ENCODE measurements at places on chromosomes 4 and X.

DNA sequence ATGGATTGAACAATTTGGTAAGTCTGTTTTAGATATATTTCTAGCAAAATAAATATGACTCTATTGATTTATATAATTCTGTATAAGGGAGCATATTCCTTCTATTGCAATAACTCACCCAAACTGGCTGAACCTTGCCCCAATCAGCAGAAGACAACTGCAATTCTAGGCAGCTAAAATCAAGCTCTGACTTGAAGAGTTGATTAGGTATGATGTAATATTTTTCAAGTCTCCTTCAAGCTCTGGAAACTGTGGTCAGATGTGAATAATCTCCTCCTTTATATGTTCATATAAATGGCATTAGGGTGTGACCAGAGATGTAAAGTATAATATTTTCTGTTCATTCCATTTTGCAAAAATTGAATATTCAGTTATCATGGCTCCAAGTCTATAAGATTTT, 8.2 kb downstream of the RASSF6 start:
- no peak for DNase-seq

DNA sequence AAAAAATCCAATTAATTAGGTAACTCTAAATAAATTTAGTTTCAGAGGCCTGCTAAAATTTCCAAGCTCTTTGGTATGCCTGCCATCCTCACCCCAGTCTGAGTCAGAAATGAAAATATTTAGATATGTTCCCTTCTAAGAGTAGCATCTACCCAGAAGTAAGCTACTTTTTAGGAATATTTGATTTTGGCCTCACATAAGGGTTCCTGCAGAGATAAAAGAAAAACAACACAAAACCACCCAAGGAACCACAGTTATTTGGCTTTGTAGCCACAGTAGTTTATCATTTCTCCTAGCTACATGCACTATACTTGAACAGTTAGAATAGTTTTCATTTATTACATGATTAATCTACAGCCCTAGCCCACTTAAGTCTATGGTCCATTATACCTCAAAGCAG, 192.6 kb upstream of the FAM241A start:
- DNase-seq: no peak

DNA sequence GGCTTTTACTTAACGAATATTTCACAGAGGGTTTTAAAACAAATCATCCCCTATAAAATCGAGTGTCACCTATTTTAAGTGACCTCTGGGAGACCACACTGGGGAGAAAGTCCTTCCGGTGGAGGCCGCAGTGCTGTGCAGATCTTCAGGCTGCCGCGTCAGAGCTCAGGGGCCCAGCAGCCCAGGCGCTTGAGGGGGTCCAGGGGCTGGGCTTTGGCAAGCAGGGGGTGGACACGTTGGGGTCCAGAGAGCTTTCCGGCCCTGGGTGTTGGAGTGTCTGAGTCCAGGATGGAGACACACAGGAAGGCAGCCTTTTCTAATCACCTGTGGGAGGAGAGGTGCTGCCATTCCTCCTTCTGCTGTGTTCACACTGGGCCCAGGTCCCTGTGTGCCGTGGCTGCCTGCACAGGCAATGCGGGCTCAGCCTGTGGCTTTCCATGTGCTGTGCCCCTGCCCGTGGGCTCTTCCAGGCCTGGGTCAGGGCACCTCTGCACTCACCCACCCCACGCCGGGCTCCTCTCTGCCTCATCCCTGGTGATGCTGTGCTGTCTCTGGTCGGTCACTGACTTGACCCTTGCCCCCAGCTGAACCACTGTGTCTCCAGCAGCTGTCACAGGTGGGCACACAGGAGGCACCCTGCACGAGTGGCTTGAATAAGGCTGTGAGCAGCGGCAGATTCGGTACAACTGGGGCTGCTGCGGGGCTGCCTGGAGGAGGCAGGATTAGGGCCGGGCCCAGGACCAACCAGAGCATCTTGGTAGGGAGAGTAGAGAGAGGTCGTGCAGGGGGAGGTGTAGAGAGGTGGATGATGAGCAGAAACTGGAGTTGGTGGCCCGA, 10.0 kb downstream of the HTRA3 start:
- DNase-seq: no peak

DNA sequence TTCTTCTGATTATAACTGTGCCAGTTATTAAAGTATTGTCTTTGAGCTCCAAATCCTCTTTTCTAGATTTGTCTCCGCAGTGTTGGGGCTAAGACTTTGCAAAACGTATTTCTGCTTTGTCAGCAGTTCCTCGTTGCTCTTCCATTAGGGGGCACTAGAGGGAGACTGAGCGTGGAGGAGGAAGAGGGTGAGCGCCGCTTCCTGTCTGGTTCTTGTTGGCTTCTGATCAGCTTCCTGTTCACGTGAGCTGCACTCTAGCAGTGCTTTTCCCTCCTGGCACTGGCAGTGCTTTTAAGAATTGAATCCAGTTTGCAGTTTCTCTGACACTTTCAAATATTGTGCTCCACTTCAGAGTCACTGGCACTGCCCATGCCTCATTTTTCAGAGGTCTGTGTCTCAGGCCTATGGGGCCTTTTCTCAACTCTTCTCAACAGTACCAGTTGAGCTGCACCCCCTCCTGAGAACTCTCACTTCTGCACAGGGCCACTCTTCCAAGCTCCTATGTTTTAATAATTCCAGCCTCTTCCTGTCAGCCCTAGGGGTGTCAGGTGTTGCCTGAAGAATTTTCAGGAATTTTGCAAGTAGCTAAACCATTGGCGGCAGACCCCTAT, 54.4 kb upstream of the LCORL start:
- no peak for DNase-seq

- DNase-seq: no peak
Observed at GRCh38 chr4:56630876-56631666, 50.0 kb downstream of the HOPX start.

GRCh38 chr4:6608758-6609414, 31.6 kb upstream of the MRFAP1 start:
- no peak for DNase-seq

- no peak for DNase-seq
Observed at GRCh38 chrX:70969635-70970481, 39.0 kb upstream of the SLC7A3 start.

DNA sequence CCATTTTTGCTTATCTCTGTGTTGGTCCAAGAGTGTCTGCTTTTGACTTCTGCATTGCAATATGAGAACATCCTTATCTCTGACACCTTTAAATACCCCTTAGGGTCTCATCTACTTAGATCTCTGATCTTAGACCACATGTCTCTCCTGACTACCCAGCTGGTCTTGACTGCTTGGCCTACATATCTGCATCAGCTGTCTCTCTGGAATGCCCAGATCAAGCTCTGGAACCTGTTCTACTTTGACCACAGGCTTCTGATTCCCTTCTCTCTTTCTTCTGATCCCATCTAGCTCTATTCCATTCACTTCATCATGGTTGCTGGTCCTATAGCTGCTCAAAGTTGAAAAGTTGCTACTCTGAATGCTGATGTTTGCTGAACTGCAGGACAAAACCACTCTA, 301.2 kb downstream of the MAPK10 start:
- DNase-seq: no peak

GRCh38 chrX:13691841-13692371, 3.0 kb downstream of the RAB9A start:
- no peak for DNase-seq
